ENCODE measurements at places on chromosomes 3 and 15. TPM values are rescaled to one million over a fixed set of nuclear protein-coding genes. Genes with fewer than 3 reads are reported as not detected.

Gene ATP13A5
- total RNA-seq = not detected

Gene IQCB1
- 33.5 TPM for total RNA-seq

Gene HRH1
- 5.1 TPM for total RNA-seq

Gene CCDC33
- total RNA-seq = 1.5 TPM

Gene OSTN
- total RNA-seq = not detected

Gene GDPGP1
- 5.9 TPM for total RNA-seq

Gene FBXO40
- total RNA-seq = not detected

Gene CHCHD4
- total RNA-seq = 39.1 TPM

Gene CCDC54
- not detected for total RNA-seq

Gene ISLR2
- not detected for total RNA-seq

Gene ALPK3
- total RNA-seq = 0.42 TPM

Gene P3H2
- 4.3 TPM for total RNA-seq

Gene GNB4
- total RNA-seq = 11.9 TPM

Gene PTPN9
- 15.3 TPM for total RNA-seq

Gene FES
- total RNA-seq = 0.85 TPM

Gene MYD88
- total RNA-seq = 3.3 TPM

Gene SLC25A20
- 19.3 TPM for total RNA-seq

Gene CKMT1A
- total RNA-seq = 0.45 TPM

Gene PRTG
- total RNA-seq = 27.5 TPM

Gene SECISBP2L
- 12.7 TPM for total RNA-seq

Gene C15orf62
- 0.88 TPM for total RNA-seq

Gene ATP10A
- total RNA-seq = 9.6 TPM

Gene ACKR4
- total RNA-seq = 0.13 TPM

Gene ITIH3
- not detected for total RNA-seq

Gene GCNT3
- not detected for total RNA-seq

Gene TMOD2
- total RNA-seq = 4.3 TPM

Gene HDDC3
- 34.6 TPM for total RNA-seq

Gene STRA6
- total RNA-seq = 45.8 TPM

Gene FOXL2
- not detected for total RNA-seq

Gene CLDN1
- 2.2 TPM for total RNA-seq

Gene FAM107A
- total RNA-seq = not detected

Gene GOLGA6A
- total RNA-seq = not detected

Gene LRRIQ4
- total RNA-seq = not detected

Data from A375 (cell line).